ENCODE measurements at places on chromosomes 4 and X. TPM values are rescaled to one million over a fixed set of nuclear protein-coding genes. Genes with fewer than 3 reads are reported as not detected.

GRCh38 chr4:42484630-42485029 is 87.3 kb downstream of the SHISA3 start:
- no peak for DNase-seq

DNA sequence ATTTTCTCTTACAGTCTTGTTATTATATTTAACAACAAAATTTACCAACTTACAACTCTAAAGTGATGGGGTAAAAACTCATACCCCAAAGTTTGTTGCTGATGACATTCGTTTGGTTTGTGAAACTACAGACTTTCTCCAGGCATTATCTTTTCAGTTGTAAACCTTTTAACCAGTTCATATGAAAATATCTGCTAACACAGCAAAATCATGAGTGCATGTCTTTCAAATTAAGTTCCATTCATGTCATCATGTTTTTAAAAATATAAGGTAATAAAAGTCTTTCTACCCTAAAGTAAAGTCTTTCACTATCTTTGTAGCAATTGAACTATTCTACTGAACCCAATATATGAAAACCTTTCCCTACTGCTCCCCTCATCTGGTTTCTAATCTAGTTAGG is 3.4 kb upstream of the GALNTL6 start:
- DNase-seq = no peak

GRCh38 chr4:146040623-146041022 is 102.0 kb upstream of the ZNF827 start:
- no peak for DNase-seq

DNA sequence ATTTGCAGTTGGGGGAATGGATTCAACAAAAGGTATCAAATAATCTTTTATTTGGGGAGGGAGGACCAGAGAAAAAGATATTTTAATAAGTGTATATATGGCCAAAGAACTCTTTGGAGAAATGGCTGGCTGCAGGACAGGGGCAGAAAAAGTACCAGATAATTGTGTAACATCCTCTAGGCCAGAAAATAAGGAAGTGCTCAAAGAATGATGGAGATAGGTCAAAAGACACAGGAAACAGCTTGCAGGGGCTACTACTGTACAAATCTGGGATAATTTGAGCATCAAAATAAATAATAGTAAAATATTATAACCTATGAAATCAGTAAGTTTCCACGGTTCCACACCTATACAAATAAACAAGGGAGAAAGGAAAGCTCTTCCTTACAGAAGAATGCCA is 34.8 kb downstream of the KLHL5 start:
- peak; percentile 4 for DNase-seq

Gene PIR
- 2.4 TPM for total RNA-seq

Gene DHX15
- 113 TPM for total RNA-seq

Gene TEX13C
- not detected for total RNA-seq

Data from muscle of leg (tissue), 16 donors.